ENCODE measurements at places on chromosomes 11 and 22. TPM values are rescaled to one million over a fixed set of nuclear protein-coding genes. Genes with fewer than 3 reads are reported as not detected.

DNA sequence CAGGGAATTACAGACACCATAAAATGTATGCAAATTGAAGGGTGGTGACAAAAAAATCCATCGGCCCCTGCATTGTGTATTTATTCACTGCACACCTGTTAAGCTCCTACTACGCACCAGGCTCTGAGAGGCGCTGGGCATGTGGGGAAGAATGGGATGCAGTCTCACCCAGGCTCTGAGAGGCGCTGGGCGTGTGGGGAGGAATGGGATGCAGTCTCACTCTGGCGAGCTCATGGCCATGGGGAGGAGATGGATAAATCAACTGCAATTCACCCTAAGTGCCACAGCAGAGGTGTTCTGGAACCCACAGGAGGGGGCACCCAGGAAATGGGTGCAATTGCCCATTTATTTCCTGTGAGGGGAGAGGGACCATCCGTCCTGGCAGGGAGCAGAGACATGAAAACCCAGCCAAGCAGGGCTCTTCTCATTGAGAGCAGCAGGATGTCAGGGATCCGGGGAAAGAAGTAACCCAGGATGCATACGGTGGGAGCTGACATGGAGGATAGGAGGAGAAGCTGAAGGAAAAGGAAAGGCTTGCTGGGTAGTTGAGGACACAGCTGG is 798.7 kb downstream of the TBC1D22A start:
- DNase-seq = no peak

DNA sequence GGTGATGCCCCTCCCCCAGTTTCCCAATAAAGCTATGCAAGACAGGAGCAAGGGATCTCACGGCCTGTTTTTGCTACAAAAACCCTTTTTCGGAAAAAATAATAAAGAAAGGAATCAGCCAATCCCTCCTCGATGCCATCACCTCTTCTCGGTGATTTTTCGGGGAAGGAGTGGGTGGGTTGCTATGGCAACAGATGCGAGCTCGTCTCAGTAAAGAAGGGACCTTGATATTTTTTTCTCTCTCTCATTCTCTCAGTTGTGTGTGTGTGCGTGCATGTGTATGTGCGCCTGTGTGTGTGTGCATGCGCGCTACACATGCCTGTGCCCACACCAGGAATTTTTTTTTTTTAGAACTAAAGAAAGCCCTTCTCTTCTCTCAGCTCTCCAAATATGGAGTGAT is 3.8 kb upstream of the NPAS4 start:
- no peak for DNase-seq

DNA sequence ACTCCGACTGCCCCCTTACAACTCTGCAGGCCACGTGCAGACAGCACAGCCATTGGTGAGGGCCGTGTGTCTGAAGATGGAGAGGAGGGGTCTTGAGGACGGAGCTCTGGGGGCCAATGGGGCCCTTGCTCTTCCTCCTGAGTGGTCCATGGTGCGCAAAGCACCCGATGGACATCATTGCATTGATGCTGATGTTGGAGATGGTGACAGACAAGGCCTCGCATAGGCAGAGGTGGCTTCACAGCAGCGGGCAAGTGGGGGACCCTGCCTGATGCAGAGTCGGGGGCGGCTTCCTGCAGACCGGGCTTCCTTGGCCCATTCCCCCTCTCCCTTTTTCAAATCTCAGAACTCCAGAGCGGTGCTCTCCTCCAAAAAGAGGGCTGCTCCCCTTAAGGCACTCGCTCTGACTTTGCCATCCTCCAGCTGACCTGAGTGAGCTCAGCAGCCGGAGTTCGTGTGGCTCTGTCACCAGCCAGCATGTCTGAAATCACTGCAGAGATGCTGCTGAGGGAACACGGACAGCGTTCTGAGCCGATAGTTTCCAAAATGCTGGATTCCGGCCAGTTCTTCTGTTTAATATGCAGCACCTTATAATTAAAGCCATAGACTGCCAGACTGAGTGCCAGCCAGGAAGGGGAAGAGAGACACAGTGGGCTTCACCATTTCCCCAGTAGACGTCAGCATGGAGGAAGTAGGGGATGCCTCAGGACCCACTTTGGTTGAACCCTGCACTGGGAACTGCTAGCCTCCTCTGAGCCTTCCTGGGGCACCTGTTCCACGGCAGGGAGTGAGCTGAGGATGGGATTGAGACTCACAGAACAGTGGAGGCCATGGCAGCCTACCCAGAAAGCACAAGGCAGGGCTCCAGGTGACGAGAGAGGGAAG is 278.2 kb downstream of the BRD1 start:
- DNase-seq = no peak

The TMEM132A gene
- total RNA-seq = 52.7 TPM

DNA sequence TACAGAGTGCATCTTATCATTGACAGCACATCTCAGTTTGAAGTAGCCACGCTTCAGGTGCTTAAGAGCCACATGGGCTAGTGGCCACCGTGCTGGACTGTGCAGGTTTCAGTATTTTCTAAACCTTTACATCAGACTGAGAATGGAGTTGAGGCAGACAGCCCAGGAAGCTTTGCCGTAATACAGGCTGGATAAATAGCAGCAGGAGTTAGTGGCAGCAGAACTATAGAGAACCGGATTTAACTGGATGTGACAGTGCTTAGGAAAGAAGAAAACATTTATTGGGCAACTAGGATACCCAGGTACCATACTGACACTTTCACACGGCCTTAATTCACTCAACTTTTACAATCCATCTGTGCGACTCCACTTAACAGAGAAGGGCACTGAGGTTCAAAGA is 145.5 kb downstream of the LARGE1 start:
- DNase-seq = no peak

DNA sequence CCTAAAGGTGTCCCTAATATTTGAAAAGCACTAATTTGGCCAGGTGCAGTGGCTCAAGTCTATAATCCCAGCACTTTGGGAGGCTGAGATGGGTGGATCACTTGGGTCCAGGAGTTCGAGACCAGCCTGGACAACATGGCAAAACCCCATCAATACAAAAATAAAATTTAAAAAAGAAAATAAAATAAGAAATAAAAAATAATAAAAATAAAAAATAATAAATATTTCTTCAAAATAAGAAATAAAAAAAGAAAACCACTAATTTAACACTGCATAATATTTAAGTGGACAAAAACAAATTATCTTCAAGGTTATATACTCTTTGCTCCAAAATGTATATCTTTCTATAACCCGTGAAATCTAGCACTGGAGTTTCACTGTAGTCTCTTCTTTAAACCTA is 32.9 kb downstream of the CPT1A start:
- no peak for DNase-seq

GRCh38 chr11:95565724-95566141 is 223.8 kb downstream of the FAM76B start:
- DNase-seq = no peak

The PANX3 gene
- not detected for total RNA-seq

- no peak for DNase-seq
Observed at GRCh38 chr11:122440811-122441665, 214.5 kb upstream of the UBASH3B start.

GRCh38 chr11:35740061-35740799 is 77.7 kb downstream of the TRIM44 start:
- DNase-seq = no peak

GRCh38 chr11:76803811-76804600 is 20.9 kb downstream of the TSKU start:
- no peak for DNase-seq

DNA sequence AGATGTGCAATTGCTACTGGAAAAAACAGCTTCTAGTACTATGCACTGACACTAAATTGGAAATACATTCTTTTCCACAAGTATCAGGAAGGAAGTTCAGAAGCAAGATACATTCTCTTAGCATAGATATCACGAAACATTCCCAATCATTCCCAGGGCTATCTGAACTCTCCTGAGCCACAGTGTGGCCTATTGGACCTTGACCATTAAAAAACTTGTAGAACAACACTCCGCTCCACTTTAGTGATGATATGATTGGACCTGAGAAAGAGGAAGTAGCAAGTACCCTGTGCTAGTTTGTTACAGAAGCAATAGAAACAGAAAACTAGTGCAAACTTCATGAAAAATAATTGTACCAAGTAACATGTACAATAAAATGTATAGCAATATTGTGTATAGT is 11.4 kb upstream of the OR5AK2 start:
- no peak for DNase-seq

DNA sequence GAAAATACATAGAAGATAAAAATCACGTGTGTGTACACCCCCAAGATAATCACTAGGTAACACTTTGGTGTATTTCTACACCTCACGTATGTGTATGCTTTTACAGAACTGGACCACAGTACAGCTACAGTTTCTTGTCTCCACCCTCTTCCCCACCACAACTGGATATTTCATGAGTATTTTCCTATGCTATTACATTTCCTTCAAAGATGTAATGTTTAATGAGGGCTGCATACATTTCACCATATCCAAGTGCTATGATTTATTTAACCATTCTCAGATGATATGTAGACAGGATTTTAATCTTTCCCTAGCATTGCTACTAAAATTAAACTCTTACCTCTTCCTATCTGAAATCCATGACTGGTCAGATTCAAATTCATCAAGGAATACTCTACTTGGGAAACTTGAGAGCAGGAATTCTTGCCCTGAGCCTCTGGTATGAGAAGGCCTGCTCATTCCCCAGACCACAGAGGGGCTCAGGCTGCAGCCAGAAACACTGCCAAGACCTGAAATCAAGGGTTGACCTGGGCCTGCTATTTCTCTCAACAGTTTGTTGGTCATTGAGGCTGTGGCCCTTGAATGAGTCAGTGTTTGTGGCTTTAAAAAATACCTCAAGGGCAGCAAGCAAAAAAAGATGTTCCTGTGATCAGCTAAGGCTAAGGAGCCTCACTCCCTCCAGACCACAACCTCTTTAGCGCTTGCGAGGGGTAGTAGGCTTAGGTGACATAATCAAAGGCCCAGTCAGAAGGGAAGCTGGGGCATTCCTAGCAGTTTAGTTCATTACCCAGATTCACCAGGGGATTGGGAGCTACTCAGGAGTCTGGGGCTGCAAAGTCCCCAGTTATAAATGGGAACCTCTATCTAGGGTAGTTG is 55.5 kb downstream of the ABTB2 start:
- DNase-seq = no peak

DNA sequence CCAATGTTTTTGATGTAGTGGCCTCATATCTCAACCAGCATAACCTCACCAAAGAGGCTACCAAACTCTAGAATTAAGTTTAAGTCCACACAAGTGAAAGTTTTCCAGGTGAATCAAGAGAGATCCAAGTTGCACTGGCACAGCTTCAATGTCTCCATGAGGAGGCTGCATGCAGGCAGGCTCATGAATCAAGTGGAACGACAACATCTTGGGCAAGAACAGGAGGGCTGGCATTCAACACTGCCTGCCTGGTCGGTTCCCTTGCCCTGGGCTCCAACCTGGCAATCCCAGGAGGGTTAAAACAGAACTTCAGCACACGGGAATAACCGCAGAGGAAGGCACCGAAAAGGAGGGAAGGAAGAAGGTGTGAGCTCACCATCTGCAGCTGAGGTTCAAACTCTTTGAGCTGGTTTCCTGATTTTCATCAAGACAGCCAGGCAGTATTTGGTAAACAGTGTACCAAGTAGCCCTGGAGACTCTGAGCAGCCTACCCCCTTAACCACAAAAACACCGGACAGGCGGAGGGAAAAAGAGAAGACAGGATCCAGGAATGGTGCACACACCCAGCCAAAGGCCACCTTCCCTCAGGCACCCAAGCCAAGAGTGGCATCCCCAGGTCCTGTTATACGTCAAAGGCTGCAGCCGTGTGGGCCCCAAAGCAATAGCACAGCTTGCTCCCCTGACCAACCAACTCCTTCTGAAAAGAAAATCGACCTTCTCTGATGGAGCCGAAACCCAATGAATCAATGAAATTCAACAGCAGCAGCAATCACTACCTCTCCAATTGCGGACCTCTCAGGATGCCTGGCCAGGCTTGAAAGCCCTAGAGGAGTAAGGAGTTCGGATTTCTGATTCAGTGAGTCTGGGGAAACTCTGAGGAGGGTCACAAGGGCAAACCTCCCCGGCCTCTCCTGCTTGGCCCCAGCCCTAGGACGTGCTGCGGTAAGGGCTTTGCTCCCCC is 1.3 kb downstream of the PACSIN2 start:
- DNase-seq = no peak

DNA sequence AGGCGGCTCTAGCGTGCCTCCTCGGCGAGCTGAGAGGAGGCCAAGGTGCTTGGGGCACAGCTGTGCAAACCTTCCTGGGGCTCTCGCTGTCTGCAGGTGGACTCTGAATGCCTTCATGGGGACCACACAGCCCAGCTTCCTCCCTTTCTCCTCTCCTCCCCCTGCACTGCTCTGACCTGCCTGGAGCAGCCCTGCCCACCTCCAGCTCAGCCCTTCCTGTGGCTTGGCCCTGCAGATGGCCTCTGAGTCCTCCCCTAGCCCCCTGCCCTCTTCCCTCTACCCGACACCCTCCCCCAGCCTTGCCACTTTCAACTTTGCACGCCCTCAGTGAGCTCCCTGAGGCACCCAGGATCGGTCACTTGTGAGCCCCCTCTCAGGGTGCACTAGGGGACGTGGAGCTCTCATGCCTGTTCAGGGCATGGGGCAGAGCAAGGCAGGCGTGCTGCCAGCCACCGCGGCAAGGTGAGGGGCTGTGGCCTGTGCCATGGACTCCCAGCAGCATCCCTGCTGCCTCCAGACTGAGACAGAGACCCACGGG is 31.4 kb downstream of the PPM1F start:
- DNase-seq = no peak

The ARSA gene
- total RNA-seq = 32.8 TPM

DNA sequence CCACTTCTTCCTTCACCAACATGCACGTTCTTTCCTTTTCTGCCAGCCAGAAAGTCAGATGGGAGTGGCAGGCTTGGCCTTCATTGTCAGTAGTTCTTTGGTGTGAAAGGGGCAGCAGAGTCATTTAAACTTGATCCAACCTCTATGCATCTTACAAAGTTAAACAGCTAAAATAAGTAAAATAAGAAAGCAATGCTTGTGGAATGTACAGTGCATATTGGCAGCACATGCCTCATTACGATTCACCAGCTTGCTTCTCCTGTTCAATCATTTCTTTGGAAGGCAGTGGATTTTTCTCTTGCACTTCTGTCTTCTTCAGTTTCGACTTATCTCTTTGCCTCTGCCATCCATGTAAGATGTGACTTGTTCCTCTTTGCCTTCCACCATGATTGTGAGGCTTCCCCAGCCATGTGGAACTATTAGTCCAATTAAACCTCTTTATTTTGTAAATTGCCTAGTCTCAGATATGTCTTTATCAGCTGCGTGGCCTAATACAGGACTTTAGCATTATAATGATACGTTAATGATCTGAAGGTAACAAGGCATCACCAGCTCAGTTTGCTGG is 14.8 kb downstream of the LGALS12 start:
- DNase-seq = no peak

GRCh38 chr22:26956371-26956770 is 299.0 kb downstream of the MIAT start:
- DNase-seq = no peak

- no peak for DNase-seq
Observed at GRCh38 chr22:20566420-20567260, 59.2 kb downstream of the MED15 start.

The APOA1 gene
- total RNA-seq = not detected

- DNase-seq = no peak
Observed at GRCh38 chr11:80420374-80420773, 979.5 kb upstream of the TENM4 start.

- DNase-seq = no peak
Observed at GRCh38 chr22:36368359-36368983, 19.3 kb downstream of the MYH9 start.

The PANX1 gene
- total RNA-seq = 15.4 TPM
